ENCODE measurements at places on chromosomes 16 and 17.

DNA sequence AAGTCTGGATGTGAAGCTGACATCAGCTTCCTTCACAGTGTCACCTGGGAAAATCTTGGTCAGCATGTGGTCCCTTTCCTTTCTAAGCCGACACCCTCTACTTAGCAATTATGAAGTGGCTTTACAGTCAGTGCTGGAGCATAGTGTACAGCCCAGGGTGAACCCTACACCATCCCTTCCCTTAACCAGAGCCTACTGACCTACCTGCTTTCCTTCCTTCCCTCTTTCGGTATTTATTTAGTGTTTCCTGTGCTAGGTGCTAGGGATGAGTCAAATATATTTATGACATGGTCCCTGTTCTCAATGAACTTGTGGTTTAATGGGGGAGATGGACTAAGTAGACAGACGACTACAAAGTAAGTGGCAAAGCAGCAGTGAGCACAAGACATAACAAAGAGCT, 77.5 kb downstream of the CDK5R1 start:
- DNase-seq: no peak

DNA sequence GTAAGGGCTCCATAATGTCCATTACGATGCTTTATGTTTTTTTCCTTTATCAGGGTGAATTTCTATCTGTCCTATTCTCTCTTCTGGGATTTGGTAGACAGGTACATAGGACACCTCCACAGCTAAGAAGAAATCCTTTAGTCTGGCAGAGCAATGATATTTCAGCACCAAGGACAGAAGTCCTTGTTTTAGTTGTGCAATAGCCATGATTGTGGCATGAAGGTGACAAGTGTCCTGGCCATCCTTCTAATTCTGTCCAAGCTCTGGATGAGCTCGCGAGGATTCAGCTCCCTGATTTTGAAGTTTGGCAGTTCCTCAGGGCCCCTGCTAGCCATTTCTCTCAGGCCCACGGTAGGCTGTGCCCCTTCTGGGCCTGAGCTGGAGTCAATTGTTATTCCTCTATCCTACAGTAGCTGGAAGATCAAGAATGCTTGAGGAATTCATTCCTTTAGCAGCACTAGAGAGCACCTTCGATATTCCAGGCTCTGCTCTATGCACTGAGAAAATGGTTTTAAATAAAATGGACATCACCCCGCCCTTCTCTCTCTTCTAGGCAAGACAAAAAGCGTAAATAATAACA, 320.8 kb downstream of the XYLT1 start:
- DNase-seq: no peak

- DNase-seq: no peak
Observed at GRCh38 chr17:12362853-12363455, 302.7 kb upstream of the MYOCD start.

GRCh38 chr16:76118344-76118743, 158.9 kb upstream of the CNTNAP4 start:
- no peak for DNase-seq

- no peak for DNase-seq
Observed at GRCh38 chr17:14693382-14693781, 392.5 kb downstream of the HS3ST3B1 start.

GRCh38 chr17:47837401-47838039, 3.6 kb downstream of the SCRN2 start:
- DNase-seq: no peak

DNA sequence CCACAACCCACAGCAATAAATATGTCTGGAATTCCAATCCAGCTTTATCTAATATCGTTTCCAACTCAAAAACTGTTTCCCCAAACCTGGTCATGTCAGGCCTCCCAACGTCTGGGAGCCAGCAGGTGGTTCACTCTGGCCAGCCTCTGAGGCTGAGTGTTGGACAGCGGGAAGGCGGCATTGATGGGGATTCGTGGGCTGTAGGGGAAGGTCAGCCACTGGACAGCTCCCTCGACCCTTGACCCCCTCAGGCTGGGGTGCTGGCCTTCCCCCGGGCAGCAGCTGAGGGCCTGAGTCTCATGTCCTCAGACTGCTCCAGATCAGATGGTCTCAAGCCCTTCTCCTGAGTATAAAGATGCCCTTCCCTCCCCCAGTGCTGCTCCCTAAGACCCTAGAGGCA, 50.2 kb downstream of the SDK2 start:
- DNase-seq: no peak

DNA sequence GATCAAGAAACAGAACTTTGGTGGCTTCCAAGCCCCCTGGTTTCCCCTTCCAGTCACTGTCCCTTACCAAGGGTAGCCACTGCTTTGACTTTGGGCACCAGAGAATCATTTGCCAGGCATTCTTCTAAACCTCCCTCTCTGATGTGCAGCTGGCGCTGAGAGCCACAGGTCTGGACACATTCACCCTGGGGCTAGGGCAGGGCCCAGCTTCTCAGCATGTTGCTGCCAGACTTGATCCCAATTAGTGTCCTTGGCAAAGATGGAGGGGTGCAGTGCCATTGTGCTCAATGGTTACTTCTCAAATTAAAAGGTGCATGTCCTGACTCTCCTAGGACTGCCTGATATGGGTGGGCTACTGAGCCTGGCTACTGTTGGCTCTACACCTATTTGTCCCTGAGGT, 7.6 kb upstream of the SLC47A2 start:
- no peak for DNase-seq

GRCh38 chr17:7207120-7208001, 12.3 kb downstream of the DLG4 start:
- DNase-seq: no peak

GRCh38 chr17:38741461-38741860, 6.7 kb downstream of the PCGF2 start:
- no peak for DNase-seq

DNA sequence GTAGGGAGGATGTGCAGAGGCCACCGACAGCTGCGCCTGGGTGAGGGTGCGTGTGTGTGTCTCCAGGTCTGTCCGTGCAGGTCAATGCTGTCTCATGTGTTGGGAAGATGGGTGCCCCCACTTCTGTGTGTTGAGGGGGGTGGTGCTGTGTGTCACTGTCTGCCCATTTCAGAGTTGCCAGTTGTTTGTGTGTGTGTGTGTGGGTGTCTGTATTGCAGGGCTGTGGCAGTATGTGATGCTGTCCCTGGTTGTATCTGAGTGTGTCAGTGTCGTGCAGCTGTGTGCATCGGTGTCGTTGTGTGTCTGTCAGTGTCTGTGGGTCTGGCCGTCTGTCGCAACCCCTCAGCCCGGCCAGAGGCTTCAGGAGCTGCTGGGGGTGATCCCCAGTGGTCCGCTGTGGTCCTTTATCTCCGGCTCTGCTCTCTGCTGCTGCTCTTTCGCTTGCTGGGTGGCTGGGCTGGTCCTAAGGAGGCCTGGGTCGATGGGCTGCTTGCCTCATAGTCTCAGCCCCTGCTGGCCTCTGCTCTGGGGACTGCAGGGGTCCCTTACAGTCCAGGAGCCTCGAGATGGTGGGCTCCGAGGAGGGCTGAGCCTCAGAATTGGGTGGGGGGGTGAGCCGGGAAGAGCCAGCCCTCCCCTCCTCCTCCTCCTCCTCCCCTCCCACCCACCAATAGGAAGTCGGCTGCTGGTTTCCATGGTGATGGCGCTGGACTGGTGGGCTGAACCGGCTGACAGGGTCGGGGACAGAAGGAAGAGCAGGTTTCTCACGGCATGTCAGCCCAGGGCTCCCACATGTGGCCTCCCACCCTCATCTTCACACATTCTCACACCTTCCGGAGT, at the start of gene TSPOAP1:
TSPOAP1 (minus strand) TSS at position 601 of the 840 bp plus-strand sequence. CDS start 875 bp downstream, outside the sequence.
- peak; percentile 62 for DNase-seq

GRCh38 chr17:64003526-64004121, 5.5 kb downstream of the PRR29 start:
- DNase-seq: peak; percentile 11

GRCh38 chr16:48918520-48919258, 308.7 kb upstream of the N4BP1 start:
- no peak for DNase-seq

- no peak for DNase-seq
Observed at GRCh38 chr17:28370035-28370743, at the start of gene VTN. Gene VTN (minus strand): TSS chr17:28370307. CDS start chr17:28370203, 104 bp downstream.

GRCh38 chr16:30114411-30114810, 1.1 kb upstream of the GDPD3 start:
- no peak for DNase-seq

- DNase-seq: no peak
Observed at GRCh38 chr16:15830832-15831451, 25.9 kb downstream of the MYH11 start.

DNA sequence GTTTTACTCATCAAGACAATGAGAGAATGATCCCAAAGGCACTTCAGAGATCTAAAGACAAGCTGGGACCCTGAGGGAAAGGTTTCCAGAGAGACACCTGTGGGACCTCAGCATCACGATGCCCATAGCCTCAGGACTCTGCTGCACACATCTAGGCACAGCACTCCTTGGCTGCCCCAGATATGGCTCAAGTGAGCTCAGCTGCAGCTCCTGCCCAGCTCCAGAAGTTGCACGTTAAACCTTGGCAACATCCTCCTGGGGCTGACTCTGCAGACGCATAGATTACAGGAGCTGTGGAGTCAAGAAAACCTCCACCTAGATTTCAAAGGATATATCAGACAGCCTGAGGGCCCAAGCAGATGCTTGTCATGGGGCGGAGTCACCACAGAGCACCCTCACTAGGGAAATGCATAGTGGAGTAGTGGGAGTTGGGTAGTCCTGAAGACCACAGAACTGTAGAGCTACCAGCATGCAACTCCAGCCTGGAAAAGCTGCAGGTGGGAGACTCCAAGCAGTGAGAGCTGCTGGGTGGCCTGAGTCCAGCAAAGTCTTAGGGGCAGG, 582.0 kb downstream of the CDH11 start:
- no peak for DNase-seq

DNA sequence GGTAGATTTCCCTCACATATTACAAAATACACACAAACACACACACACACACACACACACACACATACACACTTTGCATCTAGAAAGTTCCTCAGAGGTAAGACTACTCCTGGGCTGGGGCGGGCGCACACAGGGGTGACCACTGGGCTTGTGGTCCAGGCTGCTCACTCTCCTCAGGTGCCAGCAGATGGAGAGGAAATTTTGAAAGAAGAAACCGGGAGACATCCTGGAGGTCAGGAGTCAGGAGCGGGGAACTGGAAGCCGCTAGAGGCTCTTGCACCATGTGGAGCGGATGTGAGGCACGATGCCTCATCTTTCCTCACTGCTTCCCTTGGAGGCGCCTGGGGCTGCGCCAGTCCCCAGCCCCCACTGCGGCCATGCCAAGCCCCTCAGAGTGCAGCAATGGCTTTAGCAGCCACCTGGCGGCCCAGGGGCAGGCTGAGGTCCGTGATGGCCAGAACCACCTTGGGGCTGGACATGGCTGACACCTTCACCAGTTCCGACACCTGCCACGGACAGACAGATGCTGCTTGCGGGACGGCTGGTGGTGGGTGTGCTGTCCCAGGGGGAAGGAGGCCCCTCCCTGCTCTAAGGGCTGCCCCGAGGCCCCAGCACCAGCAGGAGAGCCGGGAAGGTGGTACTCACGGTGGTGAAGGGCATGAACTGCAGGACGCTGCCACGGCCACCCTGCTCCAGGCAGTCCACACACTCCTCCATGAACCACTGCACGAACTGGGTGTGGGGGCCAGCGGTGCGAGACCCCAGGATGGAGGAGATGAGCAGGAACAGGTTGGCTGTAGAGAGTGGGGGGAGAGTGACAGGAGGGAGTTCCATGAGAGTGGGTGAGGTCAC, 4.1 kb downstream of the CSF3 start:
- DNase-seq: no peak

DNA sequence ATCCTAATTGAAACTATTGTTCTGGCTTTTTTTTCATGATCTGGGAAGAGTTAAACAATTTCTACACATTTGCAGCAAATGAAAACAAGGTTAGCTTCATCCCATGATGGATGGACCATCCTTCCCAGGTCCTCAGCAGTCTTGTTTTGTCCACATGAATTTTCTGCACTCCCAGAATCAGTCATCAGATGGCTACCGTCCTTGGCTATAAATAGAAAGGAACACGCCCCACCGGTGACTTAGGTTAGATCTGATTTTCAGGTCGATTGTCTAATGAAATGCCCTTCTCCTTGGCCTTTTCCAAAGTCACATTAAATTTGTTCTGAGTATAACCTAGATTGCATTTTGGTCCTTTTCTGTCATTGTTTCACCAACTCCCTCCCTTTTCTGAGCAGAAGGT, 41.4 kb upstream of the NOL11 start:
- no peak for DNase-seq

GRCh38 chr16:85393674-85394451, 219.3 kb upstream of the GSE1 start:
- DNase-seq: peak; percentile 65

GRCh38 chr17:31623990-31624389, 232.5 kb downstream of the RAB11FIP4 start:
- DNase-seq: no peak

DNA sequence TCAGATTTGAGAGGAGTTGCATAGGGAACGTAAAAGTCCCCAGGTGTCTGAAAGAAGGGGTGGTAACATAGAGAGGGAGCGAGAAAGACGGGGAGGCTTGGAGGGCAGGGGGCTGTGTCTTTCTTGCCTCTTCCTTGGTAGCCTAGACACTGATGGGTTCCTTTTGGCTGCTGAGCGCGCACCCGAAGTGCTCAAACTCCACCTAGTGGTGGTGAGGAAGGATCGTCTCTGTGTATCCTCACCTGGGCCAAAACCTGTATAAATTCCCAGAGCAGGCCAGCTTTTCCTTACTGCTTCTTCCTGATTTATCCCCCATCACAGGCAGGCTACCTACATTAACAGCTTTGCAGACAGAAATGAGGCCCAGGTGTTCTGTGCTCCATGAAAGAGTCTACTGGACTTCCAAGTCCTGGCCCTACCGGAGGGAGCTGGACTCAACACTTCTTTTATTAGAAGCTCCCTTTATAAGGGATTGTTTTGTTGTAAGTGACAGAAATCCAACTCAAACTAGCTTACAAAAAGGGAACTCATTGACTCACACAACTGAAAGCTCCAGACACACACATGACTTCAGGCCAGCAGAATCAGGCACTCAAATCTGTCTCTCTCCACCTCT, 5.5 kb upstream of the SLC25A35 start:
- peak; percentile 30 for DNase-seq

DNA sequence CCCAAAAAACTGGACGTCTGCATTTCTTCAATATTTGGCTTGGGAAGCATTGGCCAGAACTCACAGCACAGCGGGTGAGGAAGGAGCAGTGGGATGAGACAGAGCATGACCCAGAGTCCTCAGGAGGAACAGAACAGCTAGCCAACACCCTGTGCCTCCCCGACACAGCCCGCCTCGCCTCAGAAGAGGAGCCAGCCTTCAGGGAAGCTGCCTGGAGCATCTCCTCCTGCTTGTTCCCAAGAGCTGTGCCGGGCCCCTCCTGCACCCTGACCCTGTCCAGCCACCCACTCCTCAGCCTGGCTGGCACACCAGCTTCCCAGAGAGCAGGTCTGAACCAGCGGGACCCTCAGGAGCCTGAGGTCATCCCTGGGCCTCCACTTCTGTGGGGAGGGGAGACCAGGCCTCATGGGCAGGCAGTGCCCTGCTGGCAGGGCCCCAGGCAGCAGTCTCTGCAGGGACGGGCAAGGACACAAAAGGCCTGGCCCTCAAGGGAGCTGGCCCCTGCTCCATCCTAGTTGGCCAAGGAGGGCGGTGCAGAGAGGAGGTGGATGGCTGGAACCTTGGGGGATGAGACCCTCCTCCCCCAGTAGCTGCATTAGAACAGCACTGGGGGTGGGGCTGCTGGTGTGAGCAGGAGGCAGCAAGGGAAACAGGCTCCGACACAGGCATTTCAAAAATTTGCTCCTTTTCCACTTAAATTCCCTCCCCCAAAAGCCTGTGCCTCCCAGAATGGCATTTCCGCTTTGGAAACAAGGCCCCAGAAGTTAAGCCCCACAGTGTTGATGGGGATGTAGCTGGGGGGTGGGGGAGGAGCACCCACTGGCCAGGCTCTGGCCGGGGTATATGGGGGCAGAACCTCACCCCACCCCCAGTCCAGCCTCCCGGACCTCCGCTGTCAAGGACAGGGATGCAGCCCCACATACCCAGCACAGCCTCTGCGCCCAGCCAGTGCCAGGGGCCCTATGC, 1.8 kb upstream of the BCAR1 start:
- DNase-seq: no peak
